ENCODE measurements at places on chromosomes 1 and 21. TPM values are rescaled to one million over a fixed set of nuclear protein-coding genes. Genes with fewer than 3 reads are reported as not detected.

DNA sequence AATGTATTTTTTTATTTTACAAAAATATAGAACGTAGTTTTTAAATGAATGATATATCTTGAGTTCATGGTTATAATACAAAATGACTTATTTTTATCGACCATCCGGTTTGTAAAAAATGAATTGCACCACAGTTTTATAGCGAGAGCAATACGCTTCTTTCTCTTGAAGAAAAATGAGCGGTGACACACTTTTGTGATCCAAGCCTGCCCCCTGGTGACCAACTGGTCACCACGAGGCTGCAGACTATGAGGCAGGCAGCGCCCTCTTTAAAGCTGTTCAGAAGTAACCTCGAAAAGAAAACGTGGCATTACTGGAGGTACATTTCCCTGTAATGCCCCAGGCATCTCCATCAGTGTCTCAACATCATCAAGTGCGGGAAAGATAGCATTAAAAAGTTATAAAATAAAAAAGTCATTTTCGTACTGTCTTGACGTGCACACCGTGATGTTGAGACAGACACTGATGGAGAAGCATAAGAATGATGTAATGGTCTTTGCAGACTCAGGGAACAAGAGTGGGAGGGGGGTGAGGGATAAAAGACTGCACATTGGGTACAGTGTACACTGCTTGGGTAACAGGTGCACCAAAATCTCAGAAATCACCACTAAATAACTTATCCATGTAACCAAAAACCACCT, 734.2 kb upstream of the ADAMTS5 start:
- no peak overlapping the region for H3K4me3 ChIP-seq
- DNase-seq: peak; percentile 81
- no peaks in the 10 kb centered on the region for H3K36me3 ChIP-seq
- no peak overlapping the region for H3K27ac ChIP-seq

The TMEM51 gene
- 13.7 TPM for total RNA-seq

- peaks cover 8% of the 10 kb centered on the region for H3K4me1 ChIP-seq
- no peaks in the 10 kb centered on the region for H3K27me3 ChIP-seq
These were observed 879.0 kb downstream of the LTN1 start for GRCh38 chr21:28113718-28114117.

The PRKAA2 gene
- 0.78 TPM for total RNA-seq

The EPHA10 gene
- total RNA-seq: not detected

The GUCA2B gene
- total RNA-seq: not detected

GRCh38 chr1:40567825-40568224, 36.4 kb downstream of the ZNF684 start:
- H3K4me3 ChIP-seq: no peak overlapping the region
- no peak overlapping the region for H3K27ac ChIP-seq
- peaks cover 3% of the 10 kb centered on the region for H3K27me3 ChIP-seq
- no peaks in the 10 kb centered on the region for H3K4me1 ChIP-seq
- H3K36me3 ChIP-seq: no peaks in the 10 kb centered on the region

DNA sequence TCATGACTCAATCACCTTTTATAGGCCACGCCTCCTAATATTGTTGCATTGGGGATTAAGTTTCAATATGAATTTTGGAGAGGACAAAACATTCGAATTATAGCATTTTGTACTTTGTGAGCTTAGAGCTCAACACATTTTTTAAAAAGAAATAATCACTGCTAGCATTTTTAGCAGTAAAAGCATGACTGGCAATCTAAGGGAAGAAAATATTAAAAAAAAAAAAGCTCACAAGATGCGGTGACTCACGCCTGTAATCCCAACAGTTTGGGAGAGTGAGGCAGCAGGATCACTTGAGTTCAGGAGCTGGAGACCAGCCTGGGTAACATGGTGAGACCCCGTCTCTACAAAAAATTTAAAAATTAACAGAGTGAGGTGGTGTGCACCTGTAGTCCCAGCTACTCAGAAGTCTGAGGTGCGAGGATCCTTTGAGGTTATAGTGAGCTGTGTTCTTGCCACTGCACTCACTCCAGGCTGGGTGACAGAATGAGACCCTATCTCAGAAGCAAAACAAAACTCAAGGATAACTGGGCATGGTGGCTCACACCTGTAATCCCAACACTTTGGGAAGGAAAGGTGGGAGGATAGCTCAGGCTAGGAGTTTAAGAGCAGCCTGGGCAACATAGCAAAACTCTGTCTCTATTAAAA, 28.8 kb upstream of the DIPK1A start:
- DNase-seq: no peak
- H3K27me3 ChIP-seq: no peaks in the 10 kb centered on the region
- H3K36me3 ChIP-seq: no peaks in the 10 kb centered on the region
- H3K4me1 ChIP-seq: no peaks in the 10 kb centered on the region
- H3K4me3 ChIP-seq: no peak overlapping the region

GRCh38 chr1:155195201-155196102, 12.2 kb downstream of the THBS3 start:
- H3K36me3 ChIP-seq: peaks cover 3% of the 10 kb centered on the region
- no peak overlapping the region for H3K27ac ChIP-seq
- no peaks in the 10 kb centered on the region for H3K27me3 ChIP-seq
- DNase-seq: no peak
- peak overlapping the region; percentile 16 for H3K4me3 ChIP-seq
- peaks cover 13% of the 10 kb centered on the region for H3K4me1 ChIP-seq

DNA sequence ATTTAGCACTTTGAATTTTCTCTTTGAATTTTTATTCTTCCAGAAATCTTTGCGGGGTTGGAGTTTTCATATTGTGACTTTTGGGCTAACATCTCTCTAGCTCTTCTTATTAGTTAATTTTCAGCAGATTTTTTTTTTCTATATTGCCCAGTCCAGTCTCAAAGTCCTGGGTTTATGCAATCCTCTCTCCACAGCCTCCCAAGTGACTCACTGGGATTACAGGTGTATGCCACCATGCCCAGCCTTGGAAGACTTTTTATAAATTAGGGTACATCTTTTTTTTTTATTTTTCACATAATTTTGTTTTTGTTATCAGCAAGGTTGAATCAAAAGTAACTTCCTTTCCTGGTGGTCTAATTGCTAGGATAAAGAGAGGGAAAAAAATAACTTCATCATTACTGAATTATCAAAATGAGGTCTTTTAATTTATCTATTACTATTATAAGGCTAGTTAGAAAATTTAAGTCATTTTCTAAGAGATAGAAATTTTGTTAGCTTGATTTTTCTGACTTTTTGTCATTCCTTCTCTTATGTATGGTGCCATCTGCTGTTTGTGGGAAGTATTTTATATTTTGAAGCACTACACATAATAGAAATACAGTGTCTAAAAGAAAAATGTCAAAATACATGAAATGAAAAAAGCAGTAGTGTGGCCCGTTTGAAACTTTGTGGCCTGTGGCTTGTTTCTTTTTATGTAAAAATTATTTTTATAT, 273.4 kb upstream of the CACYBP start:
- no peaks in the 10 kb centered on the region for H3K36me3 ChIP-seq
- peak; percentile 25 for DNase-seq
- no peak overlapping the region for H3K27ac ChIP-seq
- no peaks in the 10 kb centered on the region for H3K27me3 ChIP-seq

DNA sequence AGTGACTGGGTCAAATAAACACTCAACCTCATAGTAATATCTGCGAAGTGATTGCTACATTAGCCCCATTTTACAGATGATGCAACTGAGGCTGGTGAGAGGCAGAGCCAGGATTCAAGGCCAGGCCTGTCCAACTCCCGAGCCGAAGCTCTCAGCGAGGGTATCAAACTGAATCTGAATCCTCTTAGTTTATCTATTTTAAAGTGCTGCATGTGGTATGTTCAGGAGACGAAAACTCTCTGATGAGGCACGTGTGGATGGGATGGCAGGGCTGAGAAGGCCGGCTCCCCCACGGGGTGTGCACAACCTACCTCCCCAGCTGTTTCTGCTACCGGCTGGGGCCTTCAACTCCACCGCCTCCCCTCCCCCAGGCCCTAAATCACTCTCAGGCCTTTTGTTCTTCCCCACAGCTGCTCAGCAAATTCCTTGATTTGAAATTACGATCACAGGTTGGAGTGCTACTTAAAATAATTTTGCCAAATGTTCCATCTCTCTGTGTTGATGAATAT, 171.8 kb downstream of the TOMM20 start:
- no peaks in the 10 kb centered on the region for H3K36me3 ChIP-seq
- no peaks in the 10 kb centered on the region for H3K27me3 ChIP-seq
- no peak overlapping the region for H3K27ac ChIP-seq
- no peak overlapping the region for H3K4me3 ChIP-seq
- H3K4me1 ChIP-seq: peaks cover 24% of the 10 kb centered on the region
- DNase-seq: no peak

The AGMAT gene
- total RNA-seq: 1.1 TPM

GRCh38 chr1:114126261-114127095, 27.2 kb downstream of the SYT6 start:
- H3K4me1 ChIP-seq: no peaks in the 10 kb centered on the region
- no peak overlapping the region for H3K4me3 ChIP-seq
- no peaks in the 10 kb centered on the region for H3K36me3 ChIP-seq
- no peak overlapping the region for H3K27ac ChIP-seq
- H3K27me3 ChIP-seq: no peaks in the 10 kb centered on the region
